ENCODE measurements at places on chromosomes 7 and 10.

DNA sequence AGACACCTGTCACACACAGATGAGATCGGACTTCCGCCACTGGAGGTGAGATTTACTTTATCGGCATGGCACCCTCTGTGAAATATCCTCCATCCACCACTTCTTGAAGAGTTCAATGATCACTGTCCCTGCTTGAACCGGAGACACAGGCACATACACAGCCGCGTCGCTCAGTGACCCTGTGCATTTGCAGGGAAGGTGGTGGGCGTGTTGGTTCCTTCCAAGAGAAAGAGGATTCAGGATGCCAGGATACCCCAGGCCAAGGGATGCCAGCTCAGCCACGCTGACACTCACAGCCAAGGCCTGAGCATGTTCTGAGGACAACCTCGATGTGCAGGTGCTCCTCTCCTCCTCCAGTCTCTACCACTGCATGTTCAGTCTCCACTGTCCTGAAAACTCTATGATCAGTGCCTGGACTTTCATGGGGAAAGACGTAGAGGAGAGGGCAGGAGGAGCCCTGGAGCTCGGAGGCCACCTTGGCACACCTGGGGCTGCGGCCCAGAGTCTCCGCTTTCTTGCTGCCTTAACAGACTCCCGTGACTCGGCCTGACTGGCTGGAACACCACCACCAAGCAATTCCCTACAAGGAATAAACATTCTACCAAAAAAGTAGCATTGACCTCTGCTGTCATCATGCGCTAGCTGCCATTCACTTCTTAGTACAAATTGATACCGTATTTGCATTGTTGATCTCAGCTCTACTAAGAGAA, 115.2 kb downstream of the TCERG1L start:
- DNase-seq: no peak

GRCh38 chr10:97314671-97315070, 4.4 kb upstream of the FRAT1 start:
- no peak for DNase-seq

DNA sequence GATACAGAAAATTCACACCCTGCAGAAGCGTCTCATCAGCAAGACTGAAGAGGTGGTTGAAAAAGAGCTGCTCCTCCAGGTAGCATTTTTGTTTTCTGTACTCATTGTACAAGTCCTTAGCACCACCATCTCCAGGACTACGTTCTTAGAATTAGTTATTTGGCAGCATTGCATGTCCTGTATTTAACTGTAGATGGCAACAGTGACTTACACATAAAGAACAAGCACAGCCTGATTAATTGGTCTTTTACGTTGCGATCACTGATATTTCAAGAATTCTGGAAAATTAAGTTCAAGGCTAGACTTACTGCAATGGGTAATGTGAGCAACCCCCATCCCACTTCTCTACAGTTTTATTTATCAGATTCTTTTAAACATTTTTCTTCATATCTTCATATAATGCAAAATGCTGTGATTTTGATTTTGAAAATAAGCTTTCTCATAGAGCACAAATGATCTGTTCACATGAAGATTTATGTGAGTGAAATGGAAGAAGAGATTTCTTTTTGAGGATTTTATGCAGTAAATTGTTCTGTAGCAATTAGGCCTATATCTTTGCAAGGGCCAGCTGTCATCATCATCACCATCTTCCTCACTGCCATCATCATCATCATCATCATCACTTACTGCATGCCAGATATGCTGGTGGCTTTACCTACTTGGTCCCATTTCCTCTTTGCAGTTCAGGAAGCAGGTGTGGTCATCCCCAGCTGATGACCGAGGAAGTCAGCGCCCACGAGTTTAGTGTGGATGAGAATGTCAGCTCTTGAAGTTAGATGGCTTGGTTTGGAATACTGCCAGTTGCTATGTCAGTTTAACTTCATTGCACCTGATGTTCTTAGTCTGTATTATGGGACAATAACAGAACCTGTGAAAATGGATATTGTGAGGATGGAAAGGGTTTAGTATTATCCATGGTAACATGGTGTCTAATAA, 53.4 kb downstream of the CFAP58 start:
- no peak for DNase-seq

- no peak for DNase-seq
These were observed 33.4 kb upstream of the NUB1 start for GRCh38 chr7:151308256-151308655.

- DNase-seq: no peak
These were observed 713 bp downstream of the CLDN4 start for GRCh38 chr7:73831584-73831833.

- no peak for DNase-seq
These were observed 6.3 kb downstream of the NAT16 start for GRCh38 chr7:101173752-101174244.

- no peak for DNase-seq
These were observed 27.2 kb upstream of the AP5Z1 start for GRCh38 chr7:4748231-4748681.

DNA sequence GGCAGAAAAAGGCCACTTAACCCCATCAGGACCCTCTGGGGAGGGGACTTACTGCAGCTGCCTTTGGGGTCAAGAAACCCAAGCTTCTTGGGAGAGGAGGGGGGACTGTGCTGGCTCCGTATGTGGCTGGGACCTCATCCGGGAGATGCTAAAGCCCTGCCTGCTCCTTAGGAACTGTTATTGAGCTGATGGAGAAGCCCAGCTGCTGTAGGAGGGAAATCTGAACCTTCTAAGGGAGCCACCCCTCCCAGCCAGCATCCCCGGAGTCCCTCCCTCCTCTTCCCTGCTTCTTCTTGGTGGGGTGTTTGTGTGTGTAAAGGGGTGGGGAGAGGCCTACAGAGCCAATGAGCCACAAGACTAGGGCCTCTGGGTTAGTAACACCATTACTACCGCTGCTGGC, 8.2 kb downstream of the KCNIP2 start:
- DNase-seq: no peak

DNA sequence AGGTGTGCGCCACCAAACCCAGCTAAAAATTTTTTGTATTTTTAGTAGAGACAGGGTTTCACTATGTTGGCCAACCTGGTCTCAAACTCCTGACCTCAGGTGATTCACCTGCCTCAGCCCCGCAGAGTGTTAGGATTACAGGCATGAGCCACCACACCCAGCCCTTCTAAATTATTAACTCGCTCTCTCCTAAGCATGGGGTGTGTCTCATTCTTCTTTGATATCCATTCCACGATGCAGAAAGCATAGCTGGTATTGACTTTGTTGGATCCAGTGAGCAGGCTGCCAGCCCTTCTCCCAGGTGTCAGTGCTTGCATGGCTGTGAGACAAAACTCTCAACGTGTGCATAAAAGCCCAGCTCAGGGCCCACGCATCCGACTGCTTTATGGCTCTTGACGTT, 254.1 kb upstream of the PFKP start:
- no peak for DNase-seq

DNA sequence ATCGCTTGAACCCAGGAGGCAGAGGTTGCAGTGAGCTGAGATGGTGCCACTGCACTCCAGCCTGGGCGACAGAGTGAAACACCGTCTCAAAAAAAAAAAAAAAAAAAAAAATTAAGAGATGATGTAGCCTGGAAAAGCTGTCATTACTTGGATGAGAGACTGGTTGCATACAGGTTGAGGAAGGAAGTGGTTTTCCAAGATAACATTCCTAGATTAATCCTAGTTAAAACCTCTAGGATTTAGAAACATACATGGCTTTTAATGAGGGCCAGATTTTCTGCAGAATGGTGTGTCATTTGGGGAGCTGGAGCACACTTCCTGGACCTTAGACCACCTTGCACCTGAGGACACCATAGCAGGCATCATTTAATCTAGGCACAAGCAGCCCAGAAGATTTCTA, 17.8 kb downstream of the VWA2 start:
- no peak for DNase-seq

DNA sequence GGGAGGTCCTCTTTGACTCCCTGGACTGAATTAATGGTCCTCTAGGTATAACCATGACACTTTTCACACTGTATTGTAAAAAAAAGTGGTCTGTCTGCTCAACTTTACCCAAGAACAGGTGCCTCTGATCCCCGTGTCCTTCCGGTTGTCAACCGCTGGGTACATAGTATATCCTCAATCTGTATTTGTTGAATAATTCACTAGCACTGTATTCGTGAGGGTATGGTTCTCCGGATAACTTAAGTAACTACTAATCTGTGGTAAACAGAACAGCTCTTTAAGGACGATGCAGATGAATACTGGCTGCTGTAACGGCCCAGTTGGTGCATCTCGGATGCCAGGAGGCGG, 472 bp upstream of the ADAM22 start:
- DNase-seq: no peak

GRCh38 chr7:57305192-57305748, 144.7 kb upstream of the ZNF716 start:
- no peak for DNase-seq

DNA sequence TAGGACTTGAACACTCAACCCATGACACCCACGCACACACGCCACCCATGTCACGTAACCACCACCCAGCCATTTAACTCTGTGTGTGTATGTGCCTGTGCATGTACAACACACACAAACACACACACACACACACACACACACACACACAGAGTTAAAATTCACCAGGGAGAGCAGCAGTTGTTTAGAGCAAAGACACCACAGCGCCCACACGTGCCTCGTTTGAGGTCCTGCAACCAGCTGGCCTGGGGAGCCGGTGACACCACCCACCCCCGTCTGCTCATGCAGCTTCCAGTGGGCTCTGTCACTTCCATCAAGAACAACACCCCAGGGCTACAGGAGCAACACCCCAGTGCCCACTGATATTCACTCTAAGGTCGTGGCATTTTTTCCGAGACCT, 97.4 kb downstream of the ELFN1 start:
- no peak for DNase-seq

DNA sequence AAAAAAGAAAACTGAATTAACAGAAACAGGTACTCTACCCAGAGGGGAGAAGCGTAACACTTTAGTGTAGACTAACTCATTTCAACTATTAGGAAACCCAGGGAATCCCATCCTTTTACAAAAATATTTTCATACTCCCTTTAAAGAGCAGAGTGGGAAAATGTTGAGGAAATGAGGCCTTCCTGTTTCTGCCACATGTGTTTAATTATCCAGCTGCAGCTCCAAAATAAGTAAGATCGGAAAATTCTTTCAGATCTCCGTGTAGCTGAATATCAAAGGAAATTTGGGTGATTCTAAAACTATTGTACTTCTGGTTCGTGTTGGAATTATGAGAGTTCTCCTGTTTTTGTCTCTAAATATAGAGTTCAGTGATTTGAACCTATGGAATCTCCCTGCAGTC, 58.0 kb upstream of the CAV2 start:
- no peak for DNase-seq

GRCh38 chr10:75651417-75651816, 220.0 kb downstream of the LRMDA start:
- no peak for DNase-seq

GRCh38 chr7:74575083-74575784, 82.3 kb upstream of the GTF2I start:
- no peak for DNase-seq

DNA sequence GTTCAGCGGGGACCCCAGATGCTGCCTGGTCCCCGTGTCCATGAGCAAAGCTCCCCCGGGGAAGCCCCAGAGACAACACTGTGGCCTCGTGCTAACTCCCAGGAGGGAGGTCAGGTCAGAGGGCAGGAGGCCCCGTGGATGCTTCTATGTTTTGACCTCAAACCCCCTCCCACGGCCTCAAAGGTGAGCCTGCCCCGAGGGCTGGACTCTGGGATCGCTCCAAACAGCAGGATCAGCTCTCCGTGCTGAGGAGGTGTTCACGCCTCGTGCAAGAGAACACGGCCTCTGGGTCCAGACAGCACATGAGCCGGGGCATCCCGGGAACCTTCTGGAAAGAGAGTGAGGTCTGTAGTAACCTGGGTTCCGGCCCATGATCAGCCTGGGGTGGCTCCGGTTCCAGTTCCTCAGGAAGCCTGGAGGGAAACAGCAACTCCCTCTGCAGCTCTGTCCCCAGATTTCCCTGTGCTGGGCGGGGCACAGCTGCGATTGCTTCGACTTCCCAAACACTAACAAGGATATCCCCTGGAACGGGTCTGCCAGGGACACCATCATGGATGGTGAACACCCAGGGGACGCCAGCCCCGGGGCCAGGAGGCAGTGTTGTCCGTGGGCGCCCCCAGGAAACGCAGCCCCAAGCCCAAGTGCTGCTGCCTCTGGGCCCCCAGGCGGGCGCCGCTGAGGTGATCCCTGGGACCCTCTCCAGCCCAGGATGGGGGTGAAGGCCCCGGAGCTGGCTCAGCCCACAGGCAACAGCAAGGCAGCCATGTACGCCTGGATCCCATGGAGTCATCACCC, 18.0 kb upstream of the INPP5A start:
- peak; percentile 41 for DNase-seq

- DNase-seq: peak; percentile 76
These were observed 30.3 kb upstream of the GRB10 start for GRCh38 chr7:50812841-50813475.

DNA sequence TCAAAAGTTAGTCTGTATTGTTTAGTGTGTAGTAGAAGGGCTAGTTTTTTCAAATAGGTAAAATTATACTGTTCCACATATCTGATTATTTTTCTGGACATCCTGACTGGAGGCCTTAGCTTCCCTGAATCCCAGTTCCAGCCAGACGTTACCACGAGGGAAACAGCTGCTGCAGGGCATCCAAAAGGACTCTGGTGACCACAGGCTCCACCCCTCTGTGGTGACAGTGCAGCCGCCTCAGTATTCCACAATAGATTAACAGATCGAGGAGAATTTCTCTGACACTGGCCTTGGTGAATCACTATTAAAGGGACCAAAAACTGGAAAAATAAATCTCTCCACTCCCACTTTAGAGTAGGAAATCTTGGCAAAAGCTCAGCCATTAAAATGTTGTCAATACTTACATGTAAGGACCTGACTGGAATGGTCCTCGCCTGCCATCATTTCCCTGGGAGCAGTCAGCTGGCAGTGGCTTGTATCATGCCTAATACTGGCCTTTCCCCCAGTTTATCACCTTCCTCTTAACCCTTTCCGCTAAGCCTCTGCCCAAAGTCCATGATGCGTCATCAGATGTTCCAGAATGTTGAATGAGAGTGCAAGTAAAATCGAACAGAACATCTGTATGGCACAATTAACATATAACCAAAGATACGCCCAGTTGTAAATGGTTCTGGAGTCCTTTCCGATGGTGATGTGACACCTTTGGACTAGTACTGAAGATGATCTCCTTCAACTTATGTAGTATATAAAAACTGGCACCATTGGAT, 31.6 kb downstream of the ENO4 start:
- DNase-seq: peak; percentile 35

GRCh38 chr7:110771717-110772116, 319.2 kb upstream of the LRRN3 start:
- DNase-seq: no peak

- no peak for DNase-seq
These were observed 143.0 kb downstream of the ST7 start for GRCh38 chr7:117096330-117096729.

DNA sequence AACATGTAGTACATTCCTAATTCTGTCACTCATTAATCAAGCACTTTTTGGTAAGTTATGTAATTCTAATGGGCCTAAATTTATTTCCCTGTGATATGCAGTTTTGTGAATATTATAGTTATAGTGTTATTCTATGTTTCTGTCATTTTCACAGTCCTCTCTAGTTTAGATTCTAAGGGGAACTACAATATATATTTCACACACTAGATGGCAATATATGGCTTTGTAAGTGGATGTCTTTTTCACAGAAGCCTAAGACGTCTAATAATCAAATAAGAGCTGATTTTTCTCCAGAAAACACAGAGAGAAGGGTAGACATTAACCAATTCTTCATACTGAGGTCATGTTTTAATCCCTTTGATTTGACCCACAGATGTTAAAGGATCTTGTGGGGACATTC, 18.0 kb downstream of the RNLS start:
- DNase-seq: no peak

Measured in right hindlimb (tissue), 1 donor.